ENCODE measurements at places on chromosomes 13 and 19.

DNA sequence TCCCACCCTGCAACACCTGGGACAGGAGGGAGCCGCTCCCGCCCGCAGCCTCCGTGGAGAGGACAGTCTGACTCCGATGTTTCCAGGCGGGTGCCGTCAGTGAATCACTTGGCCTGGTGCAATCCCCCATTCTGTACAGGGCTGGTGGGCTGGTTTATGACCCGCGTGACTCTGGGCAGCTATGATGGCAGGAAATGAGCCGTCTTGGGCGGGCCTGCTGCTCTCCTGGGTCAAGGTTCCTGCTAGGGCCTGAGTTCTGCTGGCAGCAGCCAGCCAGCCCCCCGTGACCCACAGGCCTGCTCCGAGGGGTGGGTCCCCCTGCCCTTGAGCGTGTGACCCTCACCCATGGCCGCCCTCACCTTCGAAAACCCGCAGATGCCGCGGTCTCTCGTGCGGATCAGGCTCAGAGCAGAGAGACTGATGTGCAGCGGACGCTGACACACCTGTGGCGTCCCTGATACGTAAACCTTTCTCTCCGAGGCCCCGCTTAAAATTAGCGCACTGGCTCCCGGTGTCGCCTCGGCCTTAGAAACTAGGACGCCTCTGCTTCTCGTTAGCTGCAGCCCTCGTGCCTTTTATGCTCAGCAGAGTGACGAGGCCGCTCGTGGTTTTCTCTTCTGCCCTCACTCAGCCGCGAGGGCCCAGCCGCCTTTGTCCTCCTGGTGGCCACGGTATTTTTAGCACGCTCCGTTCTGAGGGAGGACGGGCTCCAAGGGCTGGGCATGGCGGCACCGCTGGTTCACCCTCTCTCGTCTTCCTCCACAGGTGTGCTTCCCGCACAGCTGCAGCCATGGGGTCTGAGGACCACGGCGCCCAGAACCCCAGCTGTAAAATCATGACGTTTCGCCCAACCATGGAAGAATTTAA lies 63.4 kb downstream of the KDM4B start:
- no peak for DNase-seq

GRCh38 chr19:32200312-32201038 lies 144.9 kb upstream of the ZNF507 start:
- DNase-seq = no peak

GRCh38 chr19:4064496-4065260 lies 2.0 kb downstream of the ZBTB7A start:
- no peak for DNase-seq

DNA sequence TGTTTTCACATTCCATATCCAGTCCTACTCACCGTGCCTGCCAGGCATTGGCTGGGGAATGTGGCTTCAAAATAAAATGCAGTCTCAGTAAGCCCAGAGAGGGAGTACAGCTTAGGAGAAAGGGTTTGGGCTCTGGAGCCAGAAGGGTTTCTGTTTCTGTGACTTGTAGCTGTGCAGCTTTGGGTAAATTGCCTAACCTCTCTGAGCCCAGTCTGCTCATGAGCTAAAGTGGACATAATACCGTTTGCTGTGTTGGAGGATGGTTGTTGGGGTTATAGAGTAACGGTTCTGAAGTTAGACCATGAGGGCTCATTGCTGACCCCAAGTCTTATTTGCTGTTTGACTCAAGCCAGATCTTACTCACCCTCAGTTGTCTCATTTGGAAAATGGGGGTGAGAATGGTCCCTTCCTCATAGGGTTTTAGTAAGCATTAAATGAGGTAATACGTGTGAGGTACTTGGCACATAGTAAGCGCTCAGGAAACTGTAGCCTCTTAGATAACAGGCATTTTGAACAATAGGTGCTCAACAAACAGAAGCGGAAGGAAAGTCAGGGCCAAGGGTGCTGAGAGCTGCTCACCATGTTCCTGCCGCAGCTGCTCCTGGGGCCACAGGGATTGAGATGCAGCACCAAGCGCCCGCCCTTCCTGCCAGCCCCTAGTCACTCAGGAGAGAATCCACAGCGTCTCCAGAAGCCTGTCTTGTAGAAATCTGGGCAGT lies 45.5 kb downstream of the C13orf42 start:
- no peak for DNase-seq

GRCh38 chr19:19554074-19555023 lies 16.3 kb downstream of the CILP2 start:
- no peak for DNase-seq

DNA sequence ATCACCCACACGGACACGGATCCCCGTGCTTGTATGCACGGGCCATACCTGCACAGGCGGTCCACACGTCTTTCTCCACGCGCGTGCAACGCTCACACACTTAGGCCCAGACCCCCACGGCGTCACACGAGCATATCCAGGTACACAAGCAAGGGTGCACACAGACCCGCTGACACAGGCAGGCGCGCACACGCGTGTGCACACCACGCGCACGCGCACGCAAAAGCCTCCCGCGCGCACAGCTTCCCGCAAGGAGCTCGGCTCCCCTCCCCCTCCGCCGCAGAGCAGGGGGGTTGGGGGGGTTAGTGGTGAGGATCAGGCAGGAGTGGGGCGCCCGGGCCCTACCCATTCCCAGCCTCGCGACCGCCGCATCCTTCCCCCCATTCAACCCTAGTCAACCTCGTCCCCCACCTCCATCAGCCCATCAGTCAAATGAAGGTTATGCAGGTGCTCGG lies 407 bp downstream of the RAB3A start:
- DNase-seq = no peak

DNA sequence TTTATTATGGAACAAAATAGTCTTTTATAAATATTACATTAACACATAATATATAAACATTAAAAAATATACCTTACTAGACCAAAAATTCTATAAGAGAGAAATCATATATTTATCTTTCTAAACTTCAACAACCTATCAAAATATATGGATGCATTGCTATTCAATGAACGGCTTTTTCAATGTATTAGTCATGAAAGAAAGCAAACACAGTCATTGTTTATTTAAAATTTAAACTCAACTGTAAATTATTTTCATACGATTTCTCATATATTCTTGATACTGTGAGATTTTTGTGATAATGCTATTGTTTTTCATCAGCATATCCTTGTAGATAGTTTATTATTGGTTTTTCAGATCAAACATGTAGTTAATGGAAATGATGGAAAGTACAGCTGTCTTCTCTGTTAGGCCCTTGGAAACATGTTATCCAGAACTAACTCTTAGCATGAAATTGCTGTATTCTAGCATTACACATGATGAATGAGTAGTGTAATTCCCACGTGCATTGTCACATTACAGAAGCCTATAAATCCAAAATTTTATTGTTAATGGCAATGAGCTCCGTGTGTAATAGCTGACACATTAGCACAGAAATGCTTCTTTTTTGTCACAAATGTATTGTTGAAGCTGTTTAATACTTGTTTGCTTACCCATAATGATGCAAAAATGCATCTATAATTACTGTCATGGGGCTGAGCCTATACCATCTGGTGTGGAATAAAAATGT lies 1639.9 kb downstream of the SLITRK5 start:
- DNase-seq = no peak

- no peak for DNase-seq
Observed at GRCh38 chr13:70090036-70090723, 17.4 kb upstream of the ATXN8OS start.

Measured in stimulated activated CD4-positive, alpha-beta T cell treated with anti-CD3 and anti-CD28 coated beads, TNF-alpha, amount 100 ng/mL, for 1 hour (primary cell).